ENCODE measurements at places on chromosomes 3 and 15.

DNA sequence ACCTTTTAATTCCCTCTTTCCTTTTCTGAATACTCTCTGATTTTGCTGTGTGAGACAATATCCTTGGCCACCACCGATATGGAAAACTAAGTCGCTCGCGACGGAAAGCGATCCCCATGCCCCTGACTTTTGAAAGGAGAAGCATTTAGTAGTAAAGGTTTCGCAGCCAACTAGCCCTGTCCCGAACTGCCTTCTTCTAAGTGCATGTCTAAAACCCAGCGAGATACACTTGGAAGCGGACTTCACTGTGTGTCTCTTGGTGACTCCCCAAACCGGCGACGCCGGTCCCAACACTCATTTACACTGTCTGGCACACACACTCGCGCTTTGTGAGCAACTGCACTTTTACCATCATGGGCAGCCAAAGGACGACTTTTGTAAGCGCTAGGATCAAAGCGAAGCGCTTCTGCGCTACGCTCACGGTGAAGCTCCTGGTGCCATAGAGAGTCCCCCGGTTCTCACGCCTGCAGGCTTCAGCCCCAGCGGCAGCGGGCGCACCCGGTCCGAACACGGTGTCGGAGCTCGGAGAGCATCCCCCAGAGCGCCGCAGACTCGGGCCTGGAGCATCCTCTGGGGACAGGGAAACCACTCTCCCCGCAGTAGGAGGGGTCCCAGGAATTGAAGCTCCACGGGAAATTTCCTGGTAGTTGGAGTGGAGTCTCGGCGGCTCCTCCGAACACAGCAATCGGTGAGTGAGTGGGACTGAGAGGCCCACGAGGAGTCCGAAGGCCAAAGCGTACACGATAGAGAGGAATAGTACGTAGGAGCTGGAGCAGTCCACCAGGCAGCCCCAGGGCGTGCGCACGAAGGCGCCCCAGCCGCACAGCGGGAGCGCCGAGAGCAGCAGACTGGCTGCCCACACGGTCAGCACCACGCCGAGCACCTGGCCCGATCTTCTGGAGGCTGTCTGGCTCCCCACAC lies 1.4 kb downstream of the GPR149 start:
- DNase-seq: peak; percentile 69

- no peak for DNase-seq
These were observed 26.8 kb upstream of the CPNE9 start for GRCh38 chr3:9676785-9677184.

DNA sequence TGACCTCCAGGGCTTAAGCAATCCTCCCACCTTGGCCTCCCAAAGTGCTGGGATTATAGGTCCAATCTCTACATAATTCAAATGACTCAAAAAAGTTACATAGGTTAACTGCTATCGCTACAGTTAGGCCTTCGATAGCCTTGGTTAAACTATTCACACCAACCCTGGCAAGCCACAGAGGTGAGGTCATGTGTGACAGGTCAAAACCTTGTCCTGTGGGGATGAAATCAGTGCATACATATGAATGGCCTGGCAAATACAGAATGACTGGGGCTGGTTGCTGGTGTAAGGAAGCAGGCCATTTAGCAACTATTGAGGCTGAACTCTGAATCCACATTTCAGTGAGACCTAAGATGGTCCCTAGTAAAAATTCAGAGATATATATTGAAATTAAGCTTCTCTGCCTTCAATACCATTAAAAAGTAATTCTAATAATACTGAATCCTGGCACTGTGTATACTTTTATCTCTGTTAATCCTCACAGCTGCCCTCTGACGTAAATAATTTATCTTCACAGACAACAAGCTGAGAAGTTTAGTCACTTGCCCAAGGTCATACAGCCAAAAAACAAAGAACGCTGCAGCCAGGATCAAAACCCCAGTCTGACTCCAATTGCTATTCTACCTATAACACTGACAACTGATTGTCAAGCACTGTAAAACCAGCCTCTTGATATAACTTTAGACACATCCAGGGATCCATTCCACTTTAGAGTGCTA lies 35.3 kb downstream of the MKRN2 start:
- no peak for DNase-seq

DNA sequence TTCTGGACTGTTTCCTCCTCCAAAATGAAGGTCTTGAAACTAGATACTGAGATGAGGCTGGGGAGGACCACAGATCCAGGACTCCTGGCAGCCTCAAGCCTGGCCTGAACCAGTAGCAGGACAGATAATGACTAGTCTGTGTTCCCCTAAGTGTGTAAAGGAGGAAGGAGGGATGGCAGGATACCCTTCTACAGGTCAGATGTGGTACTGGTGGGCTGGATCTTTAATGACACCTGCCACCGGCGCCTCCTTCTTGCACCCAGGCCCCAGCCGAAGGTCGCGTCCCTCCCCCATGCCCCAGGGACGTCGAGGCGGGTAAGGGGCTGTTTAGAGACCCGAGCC lies 556 bp downstream of the USP19 start:
- DNase-seq: no peak

- DNase-seq: no peak
These were observed 103.0 kb upstream of the SLC24A5 start for GRCh38 chr15:48017747-48018146.

- DNase-seq: no peak
These were observed 374.2 kb upstream of the BCHE start for GRCh38 chr3:166211451-166211850.

- no peak for DNase-seq
These were observed 429.7 kb downstream of the RAP2B start for GRCh38 chr3:153591561-153592245.

- no peak for DNase-seq
These were observed 503.2 kb downstream of the OTOL1 start for GRCh38 chr3:161999846-162000245.

DNA sequence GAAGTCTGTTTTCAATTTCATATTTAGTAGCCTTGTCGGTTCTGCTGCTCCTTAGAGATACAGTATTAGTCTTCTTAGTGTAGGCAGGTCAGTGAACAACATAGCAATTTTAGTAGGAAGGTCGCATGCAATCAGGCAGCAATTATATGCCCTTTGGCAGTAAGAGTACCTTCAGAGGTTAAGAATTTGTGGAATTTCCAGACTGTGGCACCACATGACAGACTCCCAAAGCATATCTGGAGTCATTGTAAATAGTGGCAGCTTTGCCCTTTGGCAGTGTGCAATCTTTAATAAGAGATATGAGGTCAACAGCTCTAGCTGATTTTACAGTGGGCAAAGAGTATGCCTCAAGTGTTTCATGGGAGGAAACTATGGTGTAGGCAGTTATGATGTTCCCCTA lies 1532.5 kb upstream of the CADM2 start:
- no peak for DNase-seq

DNA sequence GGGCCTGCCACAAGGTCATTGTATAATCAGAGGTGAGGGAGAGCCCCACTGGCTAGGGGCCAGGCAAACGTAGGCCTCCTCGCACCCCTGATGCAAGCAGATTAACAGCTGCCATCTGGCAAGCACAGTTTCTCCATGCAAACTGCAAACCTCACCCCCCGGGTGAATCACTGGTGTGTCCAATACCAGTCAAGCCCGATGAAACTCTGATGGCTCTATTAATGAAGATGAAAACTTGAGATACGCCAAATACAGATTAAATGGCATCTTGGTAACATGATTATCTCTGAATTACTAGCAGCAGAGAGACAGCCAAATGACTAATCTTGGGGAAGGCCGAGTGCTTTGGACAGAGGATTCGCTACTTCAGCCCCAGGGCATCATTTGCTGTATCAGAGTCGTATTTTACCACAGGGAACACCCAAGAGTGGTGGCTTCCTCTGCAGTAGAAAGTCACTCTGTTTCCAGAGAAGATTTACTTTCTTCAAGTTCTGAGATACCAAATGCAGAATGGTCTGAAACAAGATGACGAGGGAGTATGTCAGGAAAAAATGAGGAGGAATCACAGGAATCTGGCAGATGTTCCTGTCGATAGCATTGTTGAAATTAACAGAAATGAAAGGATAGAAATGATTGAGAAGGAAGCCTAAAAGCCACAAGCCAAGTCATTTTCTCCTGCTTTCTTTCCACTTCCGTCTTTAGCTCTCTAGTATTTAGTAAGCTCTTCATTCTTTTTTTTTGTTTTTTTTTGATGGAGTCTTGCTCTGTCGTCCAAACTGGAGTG lies 96.2 kb upstream of the NR2F2 start:
- no peak for DNase-seq

GRCh38 chr3:160577556-160578195 lies 12.3 kb upstream of the KPNA4 start:
- no peak for DNase-seq

DNA sequence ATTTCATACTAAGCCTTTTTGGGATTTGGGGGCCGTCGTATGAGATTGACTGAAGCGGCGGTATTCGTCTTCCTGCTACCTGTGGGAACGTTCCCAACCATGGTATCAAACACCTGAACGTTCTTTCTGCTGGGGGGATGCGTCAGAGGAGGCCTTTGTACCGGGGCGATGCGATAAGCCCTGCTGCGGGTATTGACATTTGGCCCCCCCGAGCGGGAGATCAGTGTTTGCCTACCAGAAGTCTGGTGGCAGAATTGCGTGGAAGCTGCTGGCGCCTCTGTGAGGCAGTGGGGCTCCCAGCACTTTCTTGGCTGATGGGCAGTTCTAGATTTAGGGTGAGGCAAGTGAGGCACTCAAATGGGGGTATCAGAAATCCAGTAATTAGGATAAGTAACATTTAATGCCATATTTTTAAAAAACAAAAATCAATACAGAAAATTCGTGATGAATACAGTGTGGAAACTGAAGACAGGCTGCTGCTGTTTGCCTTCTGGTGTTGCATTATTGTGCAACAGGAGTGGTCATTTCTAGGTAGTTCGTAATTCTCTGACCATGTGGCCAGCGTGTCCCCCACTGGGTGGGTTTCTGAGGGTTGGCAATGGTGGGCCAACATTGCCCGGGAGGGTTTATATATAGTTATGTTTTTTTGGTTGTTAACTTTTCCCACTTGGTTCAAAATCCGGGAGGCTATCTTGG lies 12.7 kb downstream of the TRPM1 start:
- DNase-seq: no peak

GRCh38 chr3:123941121-123941520 lies 19.9 kb downstream of the CCDC14 start:
- DNase-seq: peak; percentile 65

GRCh38 chr15:94099574-94099960 lies 131.8 kb upstream of the MCTP2 start:
- no peak for DNase-seq

GRCh38 chr15:90315278-90315982 lies 36.7 kb upstream of the ZNF774 start:
- no peak for DNase-seq

DNA sequence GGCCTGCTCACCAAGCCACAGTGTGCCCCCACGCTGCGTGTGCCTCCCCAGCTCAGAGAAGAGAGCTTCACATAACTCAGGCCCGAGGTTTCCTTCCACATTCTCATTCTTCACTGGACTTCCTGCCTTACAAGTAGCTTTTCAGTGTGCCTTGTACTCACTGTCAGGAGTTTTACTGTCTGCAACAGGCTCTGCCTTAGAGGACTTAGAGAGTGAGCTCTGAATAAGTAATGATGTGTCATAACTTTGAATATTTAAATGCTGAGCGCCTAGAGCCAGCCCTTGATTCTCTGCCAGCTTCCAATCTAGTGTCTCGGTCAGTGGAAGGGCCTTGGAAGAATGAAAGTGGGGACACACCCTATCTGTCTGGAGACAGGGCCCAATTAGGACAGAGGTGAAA lies 41.8 kb downstream of the ITGB5 start:
- no peak for DNase-seq

DNA sequence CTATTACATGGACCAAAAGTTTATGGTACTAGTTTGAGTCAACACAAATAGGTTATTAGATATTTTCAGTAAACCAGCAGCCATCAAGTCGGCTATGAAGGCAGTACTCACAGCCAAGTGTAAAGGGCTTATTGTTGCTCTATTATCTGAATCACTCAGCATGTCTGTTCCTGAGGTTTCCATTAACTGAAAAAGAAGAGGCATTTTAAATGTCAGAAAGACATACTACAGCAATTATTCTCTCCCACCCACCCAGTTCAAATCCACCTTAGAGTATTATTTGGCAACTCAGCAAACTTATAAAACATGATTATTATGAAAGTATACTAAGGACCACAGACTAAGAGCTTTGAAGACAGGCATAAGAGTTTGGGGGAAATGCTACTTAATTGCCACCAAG lies 93.1 kb downstream of the BTD start:
- DNase-seq: peak; percentile 22

- DNase-seq: no peak
These were observed 564.1 kb downstream of the GBE1 start for GRCh38 chr3:81197386-81197785.

GRCh38 chr15:31586841-31587240 lies 260.2 kb downstream of the KLF13 start:
- DNase-seq: no peak

DNA sequence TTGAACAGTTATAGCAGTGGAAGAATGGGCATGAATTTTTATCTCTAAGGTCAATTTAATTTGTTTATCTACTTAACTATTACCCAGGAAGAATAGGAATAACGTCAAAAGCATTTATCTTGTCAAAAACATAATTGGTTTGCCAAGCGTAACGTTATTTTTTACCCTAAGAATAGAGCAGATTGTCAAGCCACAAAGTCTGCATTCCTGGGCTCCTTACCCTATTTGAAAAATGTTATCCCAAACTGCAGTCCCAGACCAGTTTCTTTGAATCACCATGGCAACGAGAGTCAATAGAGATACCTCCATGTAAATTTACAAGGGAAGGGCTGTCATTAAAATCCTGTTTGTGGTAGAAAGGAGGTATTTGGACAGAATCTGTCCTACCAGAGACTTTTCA lies 61.1 kb downstream of the CPNE4 start:
- no peak for DNase-seq

DNA sequence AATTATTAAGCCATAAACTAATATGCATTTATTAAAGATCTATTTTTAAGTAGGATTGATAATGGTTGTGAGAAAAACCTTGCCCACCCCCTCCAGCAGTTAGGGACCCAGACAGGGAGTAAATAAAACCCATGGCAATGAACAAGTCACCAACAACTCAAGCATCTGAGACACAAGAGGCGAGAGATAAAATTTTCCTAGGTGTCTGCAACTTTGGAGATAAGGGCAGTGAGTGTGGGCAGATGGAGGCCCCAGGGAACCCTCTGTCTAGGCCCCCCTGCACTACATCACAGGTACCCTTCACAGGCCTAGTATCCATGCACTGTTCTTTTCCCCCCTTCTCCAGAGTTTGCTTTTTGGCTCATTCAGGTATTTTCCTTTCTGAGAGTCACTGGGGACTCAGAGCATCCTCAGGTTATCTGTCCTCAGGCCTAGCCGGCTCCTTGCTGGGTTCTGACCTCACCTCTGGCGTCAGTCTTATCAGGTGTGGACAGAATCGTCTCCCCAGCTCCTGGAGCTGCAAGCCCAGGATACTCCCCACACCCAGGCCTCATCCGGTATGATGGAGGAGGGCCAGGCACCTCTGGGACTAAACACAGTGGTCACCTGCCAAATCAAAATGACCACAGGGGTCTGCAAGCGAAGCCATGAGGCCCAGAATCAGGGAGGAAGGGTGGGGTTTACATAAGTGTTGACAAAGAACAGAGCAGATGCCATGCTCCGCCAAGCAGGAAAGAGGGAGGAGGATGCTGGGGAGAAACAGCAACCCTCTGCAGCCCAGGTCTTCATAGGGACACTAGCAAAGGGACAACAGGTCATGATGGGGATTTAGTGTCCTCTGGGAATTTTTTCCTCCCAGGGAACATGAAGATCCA lies 50.4 kb downstream of the CCNL1 start:
- no peak for DNase-seq

- DNase-seq: no peak
These were observed 610 bp downstream of the LIPC start for GRCh38 chr15:58432401-58432800.

- DNase-seq: no peak
These were observed 1.9 kb downstream of the TMIE start for GRCh38 chr3:46703013-46703520.

- DNase-seq: peak; percentile 4
These were observed 15.2 kb upstream of the XIRP1 start for GRCh38 chr3:39207361-39208186.
